ENCODE measurements at places on chromosomes 3 and 15. TPM values are rescaled to one million over a fixed set of nuclear protein-coding genes. Genes with fewer than 3 reads are reported as not detected.

The ACKR4 gene
- total RNA-seq: not detected

The CFAP91 gene
- total RNA-seq: 0.32 TPM

The C3orf49 gene
- not detected for total RNA-seq

The FBXO40 gene
- not detected for total RNA-seq

The CPLX3 gene
- total RNA-seq: not detected
